AG09319 (cell line): ENCODE measurements at places on chromosomes 11 and 22.

GRCh38 chr11:20610825-20611224 lies 11.4 kb downstream of the SLC6A5 start:
- no peak for DNase-seq

- DNase-seq: no peak
Observed at GRCh38 chr11:73551677-73552076, 46.2 kb downstream of the FAM168A start.

DNA sequence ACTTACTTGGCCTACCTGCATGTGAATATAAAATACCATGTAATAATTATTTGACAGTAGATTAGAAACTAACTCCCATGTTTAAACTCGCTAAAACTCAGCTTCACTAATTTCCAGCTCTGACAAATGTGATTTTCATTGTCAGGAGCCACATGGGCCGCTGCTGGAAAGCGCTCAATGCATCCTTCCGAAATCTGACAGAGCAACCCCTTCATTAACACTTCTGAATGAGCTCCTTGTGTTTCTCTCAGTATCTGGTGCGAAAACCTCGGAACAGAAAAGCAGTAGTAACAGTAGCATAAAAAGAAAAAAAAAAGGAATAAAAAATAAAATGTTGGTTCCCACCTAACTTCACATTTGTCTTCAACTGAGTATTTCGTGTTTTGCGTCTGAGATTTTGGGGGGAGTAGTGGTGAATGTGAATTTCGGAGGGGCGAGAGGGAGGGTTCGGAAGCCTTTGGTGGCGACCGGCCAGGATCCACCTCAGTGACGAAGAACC lies 710 bp downstream of the MTCH2 start:
- DNase-seq: no peak

- no peak for DNase-seq
Observed at GRCh38 chr22:19064354-19065054, 57.7 kb downstream of the DGCR2 start.

- DNase-seq: peak; percentile 77
Observed at GRCh38 chr11:94130298-94131046, 1.8 kb downstream of the PANX1 start.

- no peak for DNase-seq
Observed at GRCh38 chr22:49091917-49092545, 735.6 kb downstream of the BRD1 start.

- no peak for DNase-seq
Observed at GRCh38 chr11:68683536-68684384, 584 bp upstream of the GAL start.

DNA sequence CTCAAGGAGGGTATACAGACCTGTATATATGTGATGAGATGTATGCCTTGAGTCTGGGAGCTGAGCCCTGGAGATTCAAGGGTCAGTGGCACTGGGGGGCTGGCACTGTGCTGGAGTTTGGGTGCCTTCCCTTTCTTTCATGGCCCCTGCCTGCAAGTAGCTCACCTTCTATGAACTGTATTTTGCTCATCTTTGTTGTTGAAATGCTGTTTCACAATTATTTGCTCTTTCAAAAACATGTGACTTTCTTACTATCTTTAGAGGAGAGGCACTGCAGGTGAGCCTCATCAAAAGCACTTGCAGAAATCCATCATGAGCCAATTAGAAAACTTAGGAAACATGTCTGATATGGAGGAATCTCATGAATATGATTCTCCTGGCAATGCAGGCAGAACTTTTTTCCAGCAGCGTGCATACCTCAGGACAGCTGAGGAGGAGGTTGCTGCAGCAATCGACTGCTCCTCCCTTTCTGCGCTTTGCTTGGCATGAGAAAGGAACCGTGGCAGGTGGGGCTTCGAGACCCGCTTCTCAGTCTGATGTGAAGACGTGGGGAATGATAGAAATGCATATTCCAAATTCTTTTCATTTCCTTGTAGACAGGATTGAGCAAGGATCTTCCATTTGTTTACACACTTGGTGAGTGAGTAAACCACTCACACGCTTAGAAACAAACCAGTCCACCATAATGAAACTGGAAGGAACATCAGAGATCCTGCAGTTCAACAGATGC lies 178.4 kb upstream of the E2F8 start:
- DNase-seq: no peak

GRCh38 chr11:123800036-123800435 lies 6.1 kb downstream of the OR6M1 start:
- DNase-seq: no peak

DNA sequence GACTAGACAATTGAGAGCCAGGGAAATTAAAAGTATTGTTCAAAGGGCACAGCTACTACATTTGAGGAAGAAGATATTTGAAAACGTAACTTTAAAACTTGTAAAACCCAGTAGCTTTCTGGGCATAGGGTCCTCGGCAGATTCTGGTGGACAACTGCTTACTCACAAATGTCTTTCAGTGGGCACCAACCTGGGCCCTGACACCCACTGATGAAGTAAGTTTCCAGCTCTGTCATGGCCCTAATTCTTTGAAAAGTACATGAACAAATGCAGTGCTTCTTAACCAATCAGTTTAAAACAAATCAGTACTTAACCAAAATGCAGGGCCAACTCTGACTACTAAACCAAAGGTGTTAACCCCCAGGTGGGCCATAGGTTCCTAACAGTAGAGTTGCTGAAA lies 1170.1 kb downstream of the LRRC4C start:
- DNase-seq: no peak

DNA sequence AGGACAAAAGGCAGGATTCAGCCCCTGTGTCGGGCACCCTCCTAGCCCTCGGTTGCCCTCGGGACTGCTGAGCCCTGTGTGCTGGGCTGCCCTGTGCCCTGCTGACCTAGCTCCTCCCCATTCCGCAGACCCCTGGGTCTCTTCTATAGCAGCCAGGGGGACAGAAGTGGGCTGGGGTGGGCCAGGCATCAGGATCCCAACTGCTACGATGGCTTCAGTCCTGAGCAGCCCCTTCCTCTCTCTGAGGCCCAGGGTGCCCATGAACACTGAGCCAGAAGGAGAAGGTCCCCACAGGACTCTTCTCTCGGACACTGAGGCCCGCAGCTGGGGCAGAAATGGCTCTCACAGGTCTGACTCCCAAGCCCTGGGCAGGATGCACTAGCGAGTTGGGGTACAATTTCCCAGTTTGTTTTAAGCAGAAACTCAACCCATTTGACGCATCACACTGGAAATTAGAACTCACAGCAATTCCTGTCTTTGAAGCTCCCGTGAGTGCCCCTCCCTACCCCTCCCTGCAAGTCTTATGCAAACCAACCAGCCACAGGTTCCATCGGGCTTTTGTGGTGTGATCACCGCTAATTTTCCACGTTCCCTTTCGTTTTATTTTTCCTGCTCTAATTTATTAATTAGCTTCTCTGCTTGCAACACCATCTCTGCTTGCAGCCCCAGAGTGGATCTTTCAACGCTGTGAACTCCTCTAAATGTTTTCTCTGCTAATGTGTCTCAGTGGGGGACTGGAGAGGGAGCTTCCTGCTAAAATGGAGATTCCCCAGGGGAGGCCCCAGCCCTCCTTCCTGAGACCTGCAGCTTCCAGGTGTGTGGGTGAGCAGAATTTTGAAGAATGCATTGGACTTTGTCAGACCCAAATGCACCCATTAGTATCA lies 56.7 kb downstream of the PHF21B start:
- no peak for DNase-seq

DNA sequence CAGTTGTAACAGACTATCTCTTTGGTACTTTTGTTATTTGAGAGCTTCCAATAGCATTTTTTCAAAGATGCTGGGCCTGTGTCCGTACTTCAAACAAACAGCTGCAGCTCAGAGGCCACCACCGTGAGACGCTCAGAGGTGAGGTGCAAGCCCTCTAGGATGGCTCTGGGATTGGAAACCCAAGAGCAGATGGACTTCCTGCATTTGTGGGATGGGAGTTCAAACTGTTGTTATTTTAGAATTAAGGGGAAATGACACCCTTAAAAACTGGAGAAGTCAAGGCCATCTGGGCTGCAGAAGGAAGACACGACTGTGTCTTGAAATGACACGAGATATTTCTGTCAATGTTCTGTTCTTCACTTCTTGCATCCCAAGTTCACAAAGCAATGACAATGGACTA lies 9.2 kb upstream of the IL10RA start:
- no peak for DNase-seq

DNA sequence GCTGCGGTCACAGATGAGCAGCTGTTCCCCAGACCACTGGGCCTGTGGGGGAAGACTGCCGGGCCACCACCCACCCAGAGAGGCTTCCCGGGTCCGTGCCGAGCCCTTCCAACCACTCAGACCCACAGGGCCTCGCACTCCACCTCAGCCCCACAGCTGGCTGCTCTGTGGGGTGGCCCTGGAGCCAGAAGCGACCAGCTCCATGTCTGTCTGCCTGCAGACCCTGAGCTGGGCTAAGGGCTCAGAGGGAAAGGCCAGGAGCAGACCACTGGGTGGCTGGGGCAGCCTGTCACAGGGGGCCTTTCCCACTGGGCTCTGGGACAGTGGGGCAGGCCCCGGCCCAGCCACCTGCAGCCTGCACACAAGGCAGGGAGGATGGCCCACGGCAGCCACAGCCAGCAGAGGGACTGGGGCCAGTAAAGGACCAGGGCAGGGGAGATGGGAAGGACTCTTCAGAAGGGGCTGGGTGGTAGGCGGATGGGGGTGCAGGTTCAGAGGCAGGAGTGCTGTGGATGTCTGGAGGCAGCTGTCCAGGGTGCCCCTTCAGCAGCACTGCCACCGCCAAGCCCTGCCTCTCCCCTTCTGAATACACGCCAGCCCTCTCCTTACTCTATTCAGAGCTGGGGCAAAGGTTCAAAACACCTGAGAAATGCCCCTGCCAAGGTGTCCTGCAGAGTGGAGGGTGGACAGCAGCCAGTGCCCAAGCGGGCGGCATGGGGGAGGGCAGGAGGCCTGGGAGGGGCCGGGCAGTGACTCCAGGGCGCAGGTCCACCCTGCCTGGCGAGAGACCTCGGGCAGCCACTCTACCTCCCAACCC lies 32.2 kb downstream of the GNB1L start:
- DNase-seq: no peak

- no peak for DNase-seq
Observed at GRCh38 chr11:129959687-129960086, 42.9 kb downstream of the PRDM10 start.

GRCh38 chr22:33110562-33111163 lies 52.5 kb upstream of the SYN3 start:
- DNase-seq: no peak

GRCh38 chr22:46150034-46150654 lies at the start of gene PPARA:
Gene PPARA (plus strand): TSS chr22:46150526. CDS start chr22:46198384, 47,858 bp downstream.
- peak; percentile 57 for DNase-seq

DNA sequence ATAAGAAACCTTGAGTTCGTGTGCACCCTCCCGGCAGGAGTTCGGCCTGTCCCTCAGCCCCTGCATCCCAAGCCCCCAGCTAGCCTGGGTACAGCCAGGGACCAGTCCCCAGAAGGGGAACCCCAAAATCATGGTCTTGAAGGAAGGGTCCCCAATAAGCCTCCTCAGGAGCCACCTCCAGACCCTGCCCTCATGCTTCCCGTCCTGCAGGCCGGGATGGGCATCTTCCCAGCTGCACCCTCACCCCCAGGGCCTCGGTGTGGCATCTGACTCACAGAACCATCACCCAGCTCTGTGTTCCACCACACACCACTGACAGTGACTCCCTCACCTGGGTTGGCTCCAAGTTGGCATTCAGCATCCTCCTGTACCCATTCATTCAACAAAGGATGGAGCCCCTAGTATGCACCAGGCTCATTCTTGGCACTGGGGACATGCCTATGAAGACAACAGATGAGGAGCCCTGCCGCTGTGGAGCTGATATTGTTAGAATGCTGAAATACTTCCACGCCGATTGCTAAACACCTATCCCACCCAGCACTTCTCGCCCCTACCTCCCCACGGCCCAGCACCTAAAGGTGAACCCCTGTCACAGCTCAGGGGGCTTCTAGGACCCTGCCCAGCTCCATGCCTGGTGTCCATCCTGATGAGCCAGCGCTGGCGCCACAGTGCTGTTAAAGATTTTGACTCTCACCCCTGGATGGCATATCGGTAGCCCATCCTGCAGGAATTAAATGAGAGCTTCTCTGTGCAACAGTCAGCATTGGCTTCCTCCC lies 77.8 kb downstream of the BUD13 start:
- no peak for DNase-seq

- DNase-seq: no peak
Observed at GRCh38 chr11:34086554-34087283, 18.7 kb upstream of the NAT10 start.

GRCh38 chr22:24707470-24707801 lies 67.1 kb downstream of the PIWIL3 start:
- no peak for DNase-seq
